ENCODE measurements at places on chromosomes 16 and 17.

DNA sequence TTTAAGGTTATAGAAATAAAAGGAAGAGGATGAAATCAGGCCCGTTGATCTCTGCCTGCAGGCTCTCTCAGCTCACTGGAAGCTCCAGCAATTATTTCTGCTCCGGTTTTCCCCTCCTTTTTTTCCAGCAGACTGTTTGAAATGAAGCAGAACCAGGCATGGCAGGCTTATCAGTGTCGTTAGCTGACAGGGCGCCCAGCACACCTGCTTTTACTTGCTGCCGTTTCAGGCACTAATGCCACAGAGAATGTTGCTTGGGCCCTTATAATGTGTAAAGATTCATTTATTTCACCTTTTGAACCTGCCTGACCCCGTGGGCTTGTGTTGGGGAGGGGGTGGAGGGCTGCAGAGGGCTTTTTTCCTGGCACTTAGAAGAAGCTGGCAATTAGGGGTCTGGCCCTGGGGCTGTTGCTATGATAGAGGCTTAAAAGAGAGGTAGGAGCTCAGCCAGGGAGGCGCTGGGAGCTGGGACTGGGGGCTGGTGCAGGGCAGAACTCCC lies 108.1 kb downstream of the IRX3 start:
- DNase-seq = no peak

DNA sequence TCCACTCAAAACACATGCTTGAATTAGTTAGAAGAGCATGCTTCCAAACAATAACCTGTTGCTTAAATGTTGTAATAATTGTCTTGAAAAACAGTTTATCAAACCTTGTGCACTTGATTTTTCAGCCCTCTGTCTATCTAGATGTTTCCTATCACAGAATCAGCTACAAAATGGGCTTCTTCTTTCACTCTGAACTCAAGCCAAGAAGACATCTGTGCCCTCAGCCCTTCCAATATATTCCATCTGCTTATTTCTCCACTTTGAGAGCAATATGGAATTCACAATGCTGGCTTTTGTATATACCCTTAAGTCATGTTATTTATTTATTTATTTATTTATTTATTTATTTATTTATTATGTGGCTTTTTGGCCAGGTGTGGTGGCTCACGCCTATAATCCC lies 234.2 kb downstream of the TOX3 start:
- DNase-seq = no peak

GRCh38 chr17:32264140-32264799 lies 1.4 kb upstream of the RHBDL3 start:
- DNase-seq = no peak

GRCh38 chr16:24996301-24996700 lies 18.9 kb downstream of the ARHGAP17 start:
- DNase-seq = no peak

DNA sequence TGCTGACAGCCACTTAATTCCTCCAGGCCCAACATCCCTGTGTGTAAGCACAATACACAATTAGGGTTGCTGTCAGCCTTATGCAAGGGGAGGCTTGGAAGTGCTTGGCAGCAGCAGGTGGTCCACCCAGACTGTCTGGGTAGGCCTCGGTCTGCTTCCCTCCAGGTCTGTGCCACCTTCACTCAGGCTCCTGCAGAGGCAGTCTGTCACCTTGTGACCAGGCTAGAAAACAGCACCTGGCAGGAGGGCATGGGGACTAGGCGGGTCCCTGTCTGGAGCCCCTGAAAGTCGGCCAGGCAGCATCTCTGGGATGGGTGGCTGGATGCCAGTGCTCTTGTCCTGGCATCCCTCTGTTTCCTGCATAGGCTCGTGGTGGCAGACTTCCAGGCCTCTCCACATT lies 578.1 kb downstream of the KCNJ18 start:
- DNase-seq = no peak

Data from tibial artery (tissue), 4 donors.